ENCODE measurements at places on chromosomes 4 and X.
A peak's percentile ranks its signal among the peaks of the same experiment; 100 is the strongest.

GRCh38 chrX:14616301-14616700 is 87.0 kb downstream of the GLRA2 start:
- no peak for DNase-seq

DNA sequence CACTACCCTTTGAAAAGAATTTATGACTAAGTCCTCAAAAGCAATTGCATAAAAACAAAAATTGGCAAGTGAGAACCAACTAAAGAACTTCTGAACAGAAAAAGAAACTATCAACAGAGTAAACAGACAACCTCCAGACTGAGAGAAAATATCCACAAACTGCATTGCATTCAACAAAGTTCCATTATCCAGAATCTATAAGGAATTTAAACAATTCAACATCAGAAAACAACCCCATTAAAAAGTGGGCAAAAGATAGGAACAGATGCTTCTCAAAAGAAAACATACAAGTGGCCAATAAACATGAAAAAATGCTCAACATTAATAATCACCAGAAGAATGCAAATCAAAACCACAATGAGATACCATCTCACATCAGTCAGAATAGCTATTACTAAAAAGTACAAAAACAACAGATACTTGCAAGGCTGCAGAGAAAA is 130.2 kb downstream of the GASK1B start:
- no peak for DNase-seq

- no peak for DNase-seq
Measured at GRCh38 chr4:30856795-30857564, 136.8 kb downstream of the PCDH7 start.

- DNase-seq = no peak
Measured at GRCh38 chr4:120672076-120672475, 250.4 kb downstream of the PRDM5 start.

- DNase-seq = no peak
Measured at GRCh38 chr4:10196191-10196590, 79.6 kb upstream of the WDR1 start.

DNA sequence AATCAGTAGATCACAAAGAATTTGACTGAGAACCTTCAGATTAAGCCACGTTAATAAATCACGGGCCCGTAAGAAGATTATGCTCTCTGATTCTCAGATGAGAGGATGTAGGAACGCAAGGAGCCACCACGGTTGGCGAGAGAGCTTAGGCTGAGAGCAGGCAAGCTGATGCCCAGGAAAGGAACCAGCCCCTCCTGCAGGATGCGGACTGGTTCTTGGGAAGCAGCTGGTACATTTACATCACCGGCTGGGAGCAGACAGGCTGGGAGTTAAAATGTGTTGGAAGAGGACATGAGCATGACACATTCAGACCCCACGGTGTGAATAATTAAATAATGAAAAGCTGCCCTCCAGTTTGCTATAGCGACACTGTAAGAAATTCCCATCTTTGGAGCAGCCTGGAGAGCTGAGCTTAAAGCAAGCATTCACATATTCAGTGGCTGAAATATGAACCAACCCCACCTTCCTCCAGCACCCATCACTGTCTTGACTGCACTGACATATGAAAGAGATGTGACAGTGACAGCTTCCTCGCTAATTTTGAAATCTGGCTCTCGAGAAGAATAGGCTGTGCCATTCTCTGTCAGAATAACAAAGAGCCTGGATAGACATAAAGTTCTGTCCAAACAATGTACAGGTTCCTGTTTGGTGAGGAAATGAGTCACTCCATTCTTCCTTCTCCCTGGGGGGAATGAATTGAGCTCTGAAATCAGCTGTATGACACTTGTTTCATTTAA is 33.1 kb downstream of the LNX1 start:
- peak; percentile 76 for DNase-seq

- no peak for DNase-seq
Measured at GRCh38 chrX:70244881-70245280, 10.4 kb downstream of the AWAT1 start.

DNA sequence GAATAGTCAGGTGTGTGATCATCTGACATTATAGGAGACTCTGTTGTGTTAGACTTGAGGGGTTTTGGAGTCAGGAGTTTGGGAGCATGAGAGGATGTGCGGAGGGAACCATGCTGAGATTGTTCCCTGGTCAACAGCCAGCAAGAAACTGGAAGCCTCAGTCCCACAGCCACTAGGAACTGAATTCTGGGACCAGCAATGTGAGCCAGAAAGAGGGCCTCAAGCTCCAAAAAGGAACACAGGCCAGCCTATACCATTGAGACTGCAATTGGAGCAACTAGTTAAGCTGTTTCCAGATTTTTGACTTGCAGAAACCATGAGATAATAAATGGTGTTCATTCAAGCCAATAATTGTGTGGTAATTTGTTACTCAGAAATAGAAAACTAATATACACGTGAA is 8.7 kb upstream of the ADH1B start:
- no peak for DNase-seq

DNA sequence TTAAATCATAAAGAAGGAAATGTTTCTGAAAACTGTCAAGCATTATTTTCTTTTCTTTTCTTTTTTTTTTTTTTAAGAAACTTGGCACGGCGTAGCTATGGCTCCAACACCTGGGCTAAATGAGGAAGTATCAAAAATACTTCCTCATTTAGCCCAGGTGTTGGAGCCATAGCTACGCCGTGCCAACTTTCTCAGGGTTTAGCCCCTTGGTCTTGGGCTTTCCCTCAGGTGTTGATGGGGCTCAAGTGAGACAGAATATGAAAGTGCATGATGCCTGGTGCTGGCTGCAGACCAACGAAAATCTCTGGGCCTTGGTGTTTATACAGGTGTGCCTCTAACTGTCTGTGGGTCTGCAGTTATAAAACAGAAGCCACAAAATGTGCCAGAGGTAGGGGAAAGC is 132.7 kb downstream of the ARHGAP24 start:
- DNase-seq = no peak

- no peak for DNase-seq
Measured at GRCh38 chr4:113086172-113086695, 36.8 kb downstream of the ANK2 start.

DNA sequence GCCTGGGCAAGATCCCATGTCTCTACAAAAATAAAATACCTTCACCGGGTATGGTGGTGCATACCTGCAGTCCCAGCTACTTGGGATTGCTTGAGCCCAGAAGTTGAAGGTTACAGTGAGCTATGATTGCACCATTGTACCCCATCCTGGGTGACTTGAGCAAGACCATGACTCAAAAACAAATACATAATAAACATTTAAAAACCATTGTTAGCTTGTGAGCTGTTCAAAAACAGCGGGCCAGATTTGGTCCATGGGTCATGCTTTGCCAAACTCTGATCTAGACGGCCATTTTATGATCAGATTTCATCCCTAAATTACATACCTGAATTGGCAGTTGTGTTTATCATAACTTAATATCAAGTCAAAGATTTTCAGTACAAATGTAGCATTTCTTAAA is 76.0 kb upstream of the GPM6B start:
- no peak for DNase-seq

- DNase-seq = no peak
Measured at GRCh38 chrX:15683193-15683592, 18.6 kb upstream of the CLTRN start.

GRCh38 chr4:2835978-2836377 is 7.7 kb upstream of the ADD1 start:
- DNase-seq = no peak

DNA sequence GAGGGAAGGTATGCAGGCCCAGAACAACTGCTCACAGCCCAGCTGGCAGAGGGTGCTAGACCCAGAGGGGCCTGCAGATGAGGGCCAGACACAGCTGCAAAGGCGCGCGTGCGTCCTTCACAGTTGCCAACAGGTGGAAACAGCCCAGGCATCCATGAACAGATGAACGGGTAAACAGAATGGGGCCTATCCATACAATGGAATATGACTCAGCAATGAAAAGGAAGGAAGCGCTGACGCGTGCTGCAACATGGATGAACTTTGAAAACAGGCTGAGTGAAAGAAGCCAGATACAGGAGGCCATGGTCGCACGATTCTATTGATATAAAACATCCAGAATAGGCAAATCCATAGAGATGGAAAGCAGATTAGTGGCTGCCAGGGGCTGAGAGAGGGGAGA is 83.1 kb upstream of the DDX3X start:
- DNase-seq = no peak

DNA sequence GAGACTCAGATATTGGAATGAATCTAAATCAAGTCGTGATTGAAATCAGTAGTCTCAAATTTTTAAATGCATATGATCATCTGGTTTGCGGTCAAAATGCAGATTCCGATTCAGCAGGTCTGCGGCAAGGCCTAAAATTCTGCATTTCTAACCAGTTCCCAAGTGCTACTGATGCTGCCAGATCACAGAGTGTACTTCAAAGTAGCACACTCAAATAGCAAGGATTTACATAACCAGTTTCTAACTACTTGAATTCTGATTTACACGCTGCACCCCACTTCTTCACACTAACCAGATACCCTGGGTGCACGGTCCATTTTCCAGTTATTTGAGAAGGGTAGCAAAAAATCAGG is 752 bp downstream of the MBTPS2 start:
- DNase-seq = no peak

DNA sequence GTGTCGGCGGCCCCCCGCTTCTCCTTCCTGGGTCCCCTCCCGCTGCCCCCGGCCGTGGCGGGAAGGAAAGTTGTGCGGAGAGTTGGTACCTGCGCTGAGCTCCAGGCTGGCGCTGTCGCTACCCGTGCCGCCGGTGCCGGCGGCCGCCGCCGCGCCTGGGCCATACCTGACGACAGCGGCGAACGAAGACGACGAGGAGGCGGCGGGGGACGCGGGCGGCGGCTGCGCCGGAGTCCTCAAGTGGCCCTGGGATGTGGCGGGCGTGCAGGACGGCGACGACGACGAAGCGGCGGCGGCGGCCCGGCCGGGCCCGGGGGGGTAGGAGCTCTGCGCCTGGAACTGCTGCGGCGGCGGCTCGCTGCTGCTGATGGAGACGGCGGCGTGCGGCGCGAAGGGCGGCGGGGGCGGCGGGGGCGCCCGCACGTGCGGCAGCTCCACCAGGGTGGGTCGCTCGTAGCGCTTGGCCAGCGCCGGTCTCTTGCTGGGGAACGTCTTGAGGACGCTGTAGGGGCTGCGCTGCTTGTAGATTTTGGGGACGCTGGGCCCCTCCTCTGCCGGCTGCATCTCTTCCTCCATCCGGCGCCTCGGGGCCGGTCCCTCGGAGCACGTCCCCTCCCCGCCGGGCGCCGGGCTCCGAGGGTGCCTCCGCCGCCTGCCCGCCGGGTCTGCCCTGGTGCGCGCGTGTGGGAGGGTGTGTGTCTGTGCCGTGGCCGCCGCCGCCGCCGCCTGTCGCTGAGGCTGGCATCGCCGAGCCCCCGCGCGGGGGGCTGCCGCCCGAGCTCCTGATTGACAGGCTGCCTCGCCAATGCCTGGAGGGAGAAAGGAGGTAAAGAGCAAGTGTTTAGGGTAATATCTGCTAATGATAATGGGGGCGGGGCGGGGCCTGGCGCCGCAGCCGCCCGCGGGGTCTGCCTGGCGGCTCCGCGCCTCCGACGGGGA is 618 bp downstream of the BEND4 start:
- DNase-seq = no peak

- peak; percentile 45 for DNase-seq
Measured at GRCh38 chr4:121307445-121308327, 73.1 kb downstream of the QRFPR start.

DNA sequence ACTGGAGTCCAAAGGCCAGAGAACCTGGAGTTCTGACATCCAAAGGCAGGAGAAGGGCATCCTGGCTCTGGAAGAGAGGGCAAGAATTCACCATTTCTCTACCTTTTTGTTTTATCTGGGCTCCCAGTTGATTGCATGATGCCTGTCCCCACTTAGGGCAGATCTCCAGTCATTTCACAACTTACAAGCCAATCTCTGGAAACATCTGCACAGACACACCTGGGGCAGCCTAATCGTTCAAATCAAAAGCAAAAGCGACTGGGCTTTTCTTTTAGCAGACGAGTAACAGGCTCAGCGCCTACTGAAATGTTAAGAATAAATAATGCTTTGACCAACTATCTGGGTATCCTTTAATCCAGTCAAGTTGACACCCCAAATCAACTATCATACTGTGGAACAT is 136.0 kb upstream of the NPY2R start:
- DNase-seq = no peak

GRCh38 chr4:8012517-8012916 is 72.9 kb upstream of the AFAP1 start:
- DNase-seq = no peak

GRCh38 chr4:188466001-188466400 is 326.8 kb downstream of the TRIML1 start:
- no peak for DNase-seq

- DNase-seq = no peak
Measured at GRCh38 chr4:38326499-38326898, 337.5 kb upstream of the KLF3 start.

GRCh38 chr4:52911684-52912294 is 49.7 kb downstream of the RASL11B start:
- peak; percentile 48 for DNase-seq

DNA sequence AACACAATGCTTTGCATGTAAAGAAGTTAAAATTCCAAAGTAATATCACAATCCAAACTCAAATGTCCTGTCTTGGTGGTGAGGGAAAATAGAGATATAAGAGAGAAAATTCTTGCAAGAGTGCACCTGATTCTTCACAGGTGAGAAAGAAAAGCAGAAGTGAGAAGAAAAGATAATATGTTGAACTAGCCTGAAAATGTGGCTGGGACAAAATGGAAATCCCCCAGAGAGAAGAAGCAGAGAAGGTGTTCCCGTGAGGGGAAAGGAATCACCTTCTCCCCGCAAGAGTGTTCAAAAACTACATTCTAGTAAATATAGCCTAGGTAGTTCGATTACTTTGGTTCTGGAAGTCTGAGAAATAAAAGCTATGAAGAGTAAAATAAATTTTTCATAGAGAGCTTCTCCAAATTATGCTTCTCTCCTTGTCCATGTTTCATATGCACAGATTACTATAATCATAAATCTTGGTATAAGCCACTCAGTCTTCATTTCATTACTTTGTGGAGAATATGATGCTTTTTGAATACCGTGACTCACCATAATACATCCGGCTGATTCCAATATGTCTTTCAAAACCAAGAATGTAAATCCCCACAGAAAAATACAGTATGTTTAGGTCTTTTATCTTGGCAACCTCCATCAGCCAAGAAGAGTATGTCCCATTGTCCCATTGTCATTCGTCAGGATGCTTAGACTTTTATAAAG is 63.1 kb downstream of the COX18 start:
- DNase-seq = no peak

- DNase-seq = no peak
Measured at GRCh38 chr4:10506077-10506476, 48.9 kb upstream of the ZNF518B start.

DNA sequence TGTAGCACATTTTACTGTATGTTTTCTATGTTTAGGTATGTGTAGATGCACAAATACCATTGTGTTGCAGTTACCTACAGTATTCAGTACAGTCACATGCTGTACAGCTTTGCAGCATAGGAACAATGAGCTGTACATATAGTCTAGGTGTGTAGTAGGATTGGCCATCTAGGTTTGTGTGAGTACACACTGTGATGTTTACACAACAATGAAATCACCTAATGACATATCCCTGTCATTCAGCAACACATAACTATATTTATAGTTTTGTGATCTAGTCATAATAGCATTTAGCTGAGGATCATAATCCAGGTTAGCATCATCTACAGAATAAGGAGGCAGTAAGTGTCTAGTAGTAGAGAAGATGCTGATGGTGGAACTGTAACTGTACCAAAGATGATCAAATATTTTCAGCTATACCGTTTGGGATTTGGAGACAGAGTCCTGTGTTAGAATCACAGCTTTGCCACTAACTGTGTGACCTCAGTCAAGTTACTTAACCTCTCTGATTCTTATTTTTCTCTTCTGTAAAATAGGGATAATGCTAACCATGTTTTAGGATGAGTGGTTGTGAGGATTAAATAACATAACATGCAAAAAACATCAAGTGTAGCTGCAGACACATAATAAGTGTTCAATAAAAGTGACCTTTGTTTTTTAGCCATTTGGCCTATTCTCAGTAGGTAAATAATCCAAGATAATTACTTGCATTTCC is 73.3 kb downstream of the LIMCH1 start:
- DNase-seq = no peak

All from RWPE1 (cell line).